Activated T-helper 9 cell treated with anti-CD3 and anti-CD28 coated beads, Interleukin-2, amount 50 U/mL, for 16 hours (primary cell): ENCODE measurements at places on chromosomes 2 and 18.

GRCh38 chr2:97935719-97936161 lies 60.0 kb downstream of the TMEM131 start:
- no peak for DNase-seq

GRCh38 chr18:9696112-9696511 lies 12.0 kb upstream of the RAB31 start:
- no peak for DNase-seq

GRCh38 chr2:190980630-190981209 lies 33.3 kb downstream of the STAT1 start:
- DNase-seq = no peak

DNA sequence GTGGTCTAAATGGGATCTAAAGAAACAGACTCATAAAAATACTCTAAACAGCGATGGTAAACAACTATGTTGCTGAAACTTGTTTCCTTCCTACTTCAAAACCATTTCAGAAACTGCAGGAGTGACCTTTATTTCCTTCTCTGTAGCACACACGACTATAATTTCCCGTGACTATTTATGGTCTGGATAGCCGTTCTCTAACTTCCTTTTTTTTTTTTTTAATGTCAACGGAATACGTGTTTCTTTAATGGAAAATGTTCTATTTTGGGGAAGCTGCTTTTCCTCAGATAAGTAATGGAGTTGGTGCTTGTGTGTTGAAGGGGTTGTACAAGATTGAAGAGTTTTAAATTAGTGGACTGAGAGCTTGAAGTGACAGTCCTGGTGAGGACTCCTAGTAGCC lies 224.1 kb downstream of the PHLPP1 start:
- DNase-seq = no peak

DNA sequence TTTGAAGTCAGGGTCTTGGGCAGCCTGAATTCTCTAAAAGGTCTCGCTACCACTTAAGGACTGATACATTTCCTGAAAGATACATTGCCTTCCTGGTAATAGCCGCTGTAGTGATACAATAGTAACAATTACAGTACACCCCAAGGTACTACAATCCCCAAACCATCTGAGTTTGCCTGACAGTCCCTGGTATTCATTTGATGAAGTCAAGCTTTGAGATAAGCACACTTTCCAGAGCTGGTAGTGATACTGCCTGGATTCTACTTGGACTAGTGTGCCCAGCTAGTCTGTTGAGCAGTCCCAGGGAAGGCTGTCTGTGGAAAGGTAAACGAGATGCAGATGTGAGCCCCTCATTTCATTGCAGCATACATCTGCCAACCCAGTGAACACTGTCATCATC lies 24.4 kb upstream of the ITGB6 start:
- no peak for DNase-seq

- no peak for DNase-seq
These were observed 38.0 kb downstream of the RNF152 start for GRCh38 chr18:61854578-61855448.

GRCh38 chr18:8603663-8604520 lies 5.3 kb upstream of the RAB12 start:
- DNase-seq = no peak

DNA sequence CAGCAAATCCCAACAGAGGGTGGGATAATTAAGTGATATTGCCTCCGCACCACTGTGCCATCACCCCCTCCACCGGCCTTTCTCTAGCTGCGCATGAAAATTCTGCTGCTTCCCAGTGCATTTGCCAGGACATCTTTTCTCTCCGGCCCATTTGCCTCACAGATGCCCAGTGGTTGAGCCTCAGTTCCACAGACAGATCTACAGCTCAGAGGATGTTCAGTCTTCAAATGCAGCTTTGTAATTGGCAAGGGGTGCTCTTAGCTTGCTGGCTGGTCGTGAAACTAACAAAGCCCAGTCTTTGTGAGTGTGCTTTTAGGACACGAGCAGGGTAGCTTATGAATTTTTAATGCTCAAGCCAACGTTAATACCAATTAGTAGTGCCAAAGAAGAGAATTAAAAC lies 253.3 kb upstream of the REV1 start:
- DNase-seq = no peak

- no peak for DNase-seq
These were observed 92.1 kb downstream of the GALR1 start for GRCh38 chr18:77341527-77342325.

- no peak for DNase-seq
These were observed 75.3 kb downstream of the VSNL1 start for GRCh38 chr2:17615728-17616351.

GRCh38 chr18:25334588-25334987 lies 17.4 kb downstream of the ZNF521 start:
- no peak for DNase-seq
